ENCODE measurements at places on chromosomes 2 and 18.

- DNase-seq: no peak
These were observed 245.6 kb upstream of the TCF4 start for GRCh38 chr18:55833543-55833942.

GRCh38 chr2:64846177-64846576, 143.0 kb upstream of the SLC1A4 start:
- DNase-seq: no peak

DNA sequence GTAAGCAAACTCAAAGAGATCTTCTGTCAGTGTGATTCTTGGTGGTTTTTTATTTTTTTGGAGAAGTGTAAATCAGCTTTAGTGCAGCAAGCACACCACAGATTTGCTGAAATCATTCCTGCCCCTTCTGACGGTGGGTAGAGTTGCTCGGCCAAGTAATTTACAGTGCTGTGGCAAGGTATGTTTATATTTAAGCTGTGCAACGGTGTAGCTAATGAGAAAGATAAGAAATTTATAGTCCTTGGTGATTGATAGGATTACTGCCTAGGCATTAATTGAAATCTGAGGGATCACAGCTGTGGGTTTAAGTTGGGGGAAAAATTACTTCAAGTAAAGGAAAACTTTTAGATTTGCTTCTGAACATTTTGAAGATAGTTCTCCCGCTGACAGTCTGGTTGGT, 286.6 kb downstream of the AGAP1 start:
- DNase-seq: no peak

DNA sequence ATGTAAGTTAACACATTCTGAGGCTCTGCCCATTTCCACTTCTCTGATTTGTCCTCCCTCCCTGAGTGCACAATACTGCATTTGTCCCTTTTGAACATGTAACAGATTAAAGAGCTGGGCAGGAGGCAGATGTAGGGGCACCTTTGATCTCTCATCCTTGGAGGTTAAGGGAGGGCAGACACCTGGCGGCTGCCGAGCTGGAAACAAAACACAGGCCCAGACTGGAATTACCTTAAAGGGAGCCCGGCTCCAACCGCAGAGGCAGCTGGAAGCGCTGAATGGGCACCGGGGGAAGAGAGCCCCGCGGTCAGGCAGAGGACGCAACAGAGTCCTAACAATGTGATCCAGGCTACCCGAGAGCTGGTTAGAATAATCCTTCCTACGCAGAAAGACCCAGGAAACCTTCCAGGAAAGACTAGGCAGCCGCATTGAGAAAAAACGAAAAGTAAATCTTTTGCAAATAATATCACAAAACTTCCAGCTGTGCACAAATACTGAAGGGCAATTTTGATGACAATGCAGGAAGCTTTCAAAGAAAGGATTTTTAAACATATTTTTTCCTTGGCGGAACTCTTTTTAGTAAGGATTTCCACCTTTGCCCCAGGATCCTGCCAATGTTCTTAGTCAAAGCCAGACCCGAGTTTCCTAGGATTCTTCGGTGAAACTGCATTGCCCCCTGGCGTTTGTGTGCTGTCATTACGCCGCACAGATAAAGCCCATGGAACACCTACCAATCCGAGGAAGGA, 216.0 kb downstream of the TGIF1 start:
- peak; percentile 48 for DNase-seq

Data from activated CD8-positive, alpha-beta memory T cell treated with anti-CD3 and anti-CD28 coated beads for 4 hours (primary cell).